T47D (cell line): ENCODE measurements at places on chromosomes 13 and 19.

GRCh38 chr13:114097893-114098688 lies 34.3 kb downstream of the RASA3 start:
- no peak for DNase-seq

- DNase-seq = no peak
These were observed 64.8 kb downstream of the DCT start for GRCh38 chr13:94414708-94415107.

- DNase-seq = no peak
These were observed 1.9 kb downstream of the TBC1D17 start for GRCh38 chr19:49879243-49879963.

GRCh38 chr13:20149762-20150161 lies 11.1 kb downstream of the GJA3 start:
- no peak for DNase-seq

- DNase-seq = no peak
These were observed 21.9 kb upstream of the SLC35E1 start for GRCh38 chr19:16594131-16594586.

DNA sequence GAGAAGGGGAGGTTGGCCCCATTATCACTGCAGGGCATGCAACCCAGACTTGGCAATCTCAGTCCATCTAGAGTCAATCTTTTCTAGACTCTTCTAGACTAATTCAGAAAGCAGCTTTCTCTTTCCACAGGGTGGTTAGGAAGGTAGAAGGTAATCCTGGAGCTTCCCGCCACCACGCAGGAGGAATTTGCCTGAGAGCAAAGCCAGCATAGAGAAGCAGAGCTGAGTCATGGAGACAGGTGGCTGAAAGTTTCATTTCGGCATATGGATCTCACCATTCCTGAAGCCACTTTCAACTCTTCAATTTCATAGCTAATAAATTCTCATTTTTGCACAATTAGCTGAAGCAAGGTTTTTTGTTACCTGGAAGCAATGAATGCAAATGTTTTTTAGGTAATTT lies 29.0 kb upstream of the FFAR2 start:
- no peak for DNase-seq

DNA sequence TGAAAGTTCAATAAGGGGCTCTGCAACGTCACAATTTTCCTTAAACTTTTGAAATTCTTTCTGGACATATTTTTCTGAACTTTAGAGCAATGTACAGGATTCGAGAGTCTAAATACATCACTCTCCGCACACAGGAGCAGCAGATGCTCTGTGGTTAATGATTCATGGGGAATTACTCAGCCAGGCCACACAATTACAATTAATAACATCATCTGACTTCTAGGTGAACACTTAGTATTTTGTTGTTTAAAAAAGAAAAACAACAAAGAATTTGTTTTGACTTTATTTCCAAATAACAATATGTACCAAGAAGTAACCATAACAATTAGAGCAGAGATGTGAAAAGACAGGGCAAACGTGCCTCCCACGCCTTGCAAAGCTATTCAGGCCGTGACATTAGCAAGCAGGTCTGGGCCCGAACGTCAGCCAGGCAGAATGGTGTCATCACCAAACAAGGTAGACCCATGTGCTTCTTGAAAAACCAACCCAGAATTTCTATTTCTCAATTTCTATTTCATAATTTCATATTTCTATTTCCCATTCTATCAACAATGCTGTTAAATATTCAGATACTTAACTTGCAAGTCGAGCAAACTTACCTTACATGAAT lies 236.3 kb downstream of the COL4A1 start:
- DNase-seq = no peak

DNA sequence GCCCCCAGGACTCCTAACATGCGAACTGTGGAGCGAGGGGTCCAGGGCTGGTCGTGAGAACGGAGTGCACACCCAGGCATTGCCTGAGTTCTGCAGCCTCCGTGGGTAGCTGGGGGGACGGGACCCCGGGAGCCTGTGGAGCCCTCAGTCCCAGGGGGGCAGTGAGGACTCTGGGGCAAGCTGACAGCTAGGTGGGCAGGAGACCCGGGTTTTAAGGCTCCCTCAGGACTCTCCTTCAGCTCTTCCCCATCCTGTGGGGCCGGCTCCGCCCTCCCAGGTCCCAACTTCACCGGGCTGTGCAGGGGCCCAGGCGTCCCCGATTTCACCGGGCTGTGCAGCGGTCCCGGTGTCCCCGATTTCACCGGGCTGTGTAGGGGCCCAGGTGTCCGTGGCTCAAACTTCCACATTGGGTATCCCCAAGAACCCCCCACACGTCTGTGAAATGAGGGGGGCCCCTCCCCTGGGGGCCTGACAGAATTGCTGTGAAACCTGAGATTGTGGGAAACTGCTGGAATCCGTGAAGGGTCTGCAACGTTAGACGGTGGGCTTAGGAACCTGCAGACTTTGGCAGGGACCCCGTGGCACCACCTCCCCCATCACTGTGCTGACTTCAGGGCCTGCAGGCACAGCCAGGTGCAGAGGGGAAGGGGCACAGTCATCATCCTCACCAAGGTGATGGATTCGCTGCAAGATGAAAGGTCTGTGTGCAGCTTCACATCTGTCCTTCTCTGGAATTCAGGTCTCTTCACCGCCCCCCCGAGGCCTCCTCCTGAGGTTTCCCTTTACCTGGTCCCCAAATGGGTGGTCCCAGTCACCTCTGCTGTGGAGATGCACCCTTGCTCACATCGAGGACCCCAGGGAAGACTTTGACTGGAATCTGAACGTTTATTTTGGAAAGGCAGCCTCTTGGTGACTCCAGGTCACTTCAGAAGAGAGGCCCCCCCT lies 73.2 kb upstream of the MCF2L start:
- DNase-seq = no peak

- no peak for DNase-seq
These were observed 1559.2 kb downstream of the SLITRK1 start for GRCh38 chr13:82323101-82323500.

DNA sequence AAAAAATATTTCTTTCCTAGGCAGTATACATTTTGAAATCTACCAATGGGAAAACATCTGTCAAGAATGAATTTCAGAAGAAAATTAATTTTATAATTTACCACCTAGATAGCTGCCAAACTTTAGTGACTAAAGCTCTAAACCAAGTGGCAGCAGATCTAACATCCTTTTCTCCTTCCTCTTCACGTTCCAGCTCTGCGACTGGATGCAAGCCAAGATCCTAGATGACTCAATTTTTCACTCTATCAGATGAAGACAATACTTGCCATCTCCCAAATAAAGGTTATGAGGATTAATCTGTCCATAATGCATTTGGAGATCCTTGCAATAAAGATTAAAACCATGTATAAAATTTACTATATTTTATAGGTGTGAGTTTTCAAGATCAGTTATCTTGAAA lies 66.7 kb upstream of the MIR17HG start:
- no peak for DNase-seq

DNA sequence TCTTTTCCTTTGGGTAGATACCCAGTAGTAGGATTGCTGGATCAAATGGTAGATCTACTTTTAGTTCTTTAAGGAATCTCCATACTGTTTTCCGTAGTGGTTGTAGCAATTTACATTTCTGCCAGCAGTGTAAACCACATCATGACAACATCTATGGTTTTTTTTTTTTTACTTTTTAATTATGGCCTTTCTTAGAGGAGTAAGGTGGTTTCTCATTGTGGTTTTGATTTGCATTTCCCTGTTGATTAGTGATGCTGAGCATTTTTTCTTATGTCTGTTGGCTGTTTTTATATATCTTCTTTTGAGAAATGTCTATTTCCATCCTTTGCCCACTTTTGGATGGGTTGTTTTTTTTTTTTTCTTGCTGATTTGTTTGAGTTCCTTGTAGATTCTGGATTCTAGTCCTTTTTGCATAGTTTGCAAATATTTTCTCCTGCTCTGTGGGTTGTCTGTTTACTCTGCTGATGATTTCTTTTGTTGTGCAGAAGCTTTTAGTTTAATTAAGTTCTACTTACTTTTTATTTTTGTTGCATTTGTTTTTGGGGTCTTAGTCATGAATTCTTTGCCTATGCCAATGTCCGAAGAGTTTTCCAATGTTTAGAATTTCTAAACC lies 38.8 kb downstream of the TDRD3 start:
- DNase-seq = no peak

DNA sequence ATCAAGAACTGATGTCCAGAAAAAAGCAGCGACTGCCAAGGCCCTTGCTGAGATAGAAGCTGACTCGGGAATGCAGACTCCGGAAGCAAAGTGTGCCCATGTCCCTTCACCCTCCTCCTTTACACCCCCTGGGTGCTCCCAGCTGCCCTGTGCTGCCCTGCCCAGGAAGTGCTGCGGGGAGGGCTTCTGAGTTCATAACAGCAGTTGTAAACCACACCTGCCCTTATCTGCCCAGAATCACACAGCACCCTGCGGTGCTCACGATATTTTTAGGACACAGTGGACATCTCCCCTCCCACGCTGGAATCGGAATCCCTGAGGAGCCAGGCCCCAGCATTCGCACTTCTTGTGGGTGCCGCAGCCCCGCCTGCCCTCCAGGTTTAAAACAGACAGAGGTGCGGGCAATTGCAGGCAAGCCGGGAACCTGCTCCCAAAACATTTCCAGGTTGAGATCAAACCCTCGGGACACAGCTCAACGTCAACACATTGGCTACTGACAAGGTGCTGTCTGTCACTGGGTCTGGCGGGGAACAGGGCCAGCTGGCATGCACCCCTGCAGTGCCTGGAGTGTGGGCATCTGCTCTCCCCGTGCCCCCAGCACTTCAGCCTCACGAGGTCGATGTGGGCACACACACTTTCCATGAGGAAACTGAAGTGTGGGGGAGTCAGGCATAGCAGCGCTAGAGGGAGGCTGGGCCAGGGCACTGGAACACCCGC lies 36.8 kb downstream of the RAB20 start:
- DNase-seq = peak; percentile 78

DNA sequence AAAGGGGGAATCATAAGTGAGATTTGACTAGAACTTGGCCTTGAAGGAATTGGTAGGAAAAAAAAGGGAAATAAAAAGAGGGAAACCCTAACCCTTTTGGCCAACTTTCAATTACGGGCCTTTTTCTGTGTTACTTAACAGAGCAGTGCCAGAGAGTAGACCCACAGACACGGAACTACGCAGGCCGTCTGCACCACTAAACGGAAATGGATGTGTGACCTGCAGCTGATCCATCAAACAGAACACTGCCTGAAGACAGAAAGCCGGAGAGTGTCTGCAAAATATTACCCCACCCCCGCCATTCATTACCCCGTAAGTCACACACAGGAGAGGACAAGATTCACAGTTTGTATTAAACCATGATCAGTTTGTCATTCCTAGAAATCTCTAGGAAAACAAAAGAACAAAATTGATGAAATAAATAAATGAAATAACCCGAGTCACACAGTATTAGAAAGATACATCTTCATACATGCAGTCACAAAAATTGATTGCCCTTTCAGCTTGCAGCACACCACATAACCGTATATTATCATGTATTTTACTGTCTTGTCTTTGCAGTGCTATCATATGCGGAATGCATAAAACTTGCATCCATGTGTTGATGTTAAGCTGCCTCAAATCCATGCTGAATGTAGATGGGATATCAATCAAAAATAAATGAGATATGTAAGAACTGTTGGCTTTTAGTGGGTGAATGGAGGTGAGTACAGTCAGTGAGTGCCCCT lies 424.7 kb downstream of the IRS2 start:
- no peak for DNase-seq

DNA sequence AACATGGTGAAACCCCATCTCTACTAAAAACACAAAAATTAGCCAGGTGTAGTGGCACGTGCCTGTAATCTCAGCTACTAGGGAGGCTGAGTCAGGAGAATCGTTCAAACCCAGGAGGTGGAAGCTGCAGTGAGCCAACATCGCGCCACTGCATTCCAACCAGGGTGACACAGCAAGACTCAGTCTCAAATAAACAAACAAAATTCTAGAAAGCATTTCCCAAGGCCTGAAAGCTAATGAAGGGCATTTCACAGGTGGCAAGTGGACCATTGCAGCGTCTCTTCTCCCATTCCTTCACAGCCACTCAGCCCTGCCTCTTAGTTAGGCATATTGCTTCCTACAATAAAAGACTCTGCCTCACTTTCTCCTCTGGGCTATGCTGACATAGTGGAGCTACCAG lies 13.5 kb upstream of the RXFP2 start:
- no peak for DNase-seq

GRCh38 chr13:61013796-61014195 lies 401.9 kb downstream of the PCDH20 start:
- DNase-seq = no peak

- no peak for DNase-seq
These were observed 73.0 kb downstream of the RASA3 start for GRCh38 chr13:114059428-114059827.

DNA sequence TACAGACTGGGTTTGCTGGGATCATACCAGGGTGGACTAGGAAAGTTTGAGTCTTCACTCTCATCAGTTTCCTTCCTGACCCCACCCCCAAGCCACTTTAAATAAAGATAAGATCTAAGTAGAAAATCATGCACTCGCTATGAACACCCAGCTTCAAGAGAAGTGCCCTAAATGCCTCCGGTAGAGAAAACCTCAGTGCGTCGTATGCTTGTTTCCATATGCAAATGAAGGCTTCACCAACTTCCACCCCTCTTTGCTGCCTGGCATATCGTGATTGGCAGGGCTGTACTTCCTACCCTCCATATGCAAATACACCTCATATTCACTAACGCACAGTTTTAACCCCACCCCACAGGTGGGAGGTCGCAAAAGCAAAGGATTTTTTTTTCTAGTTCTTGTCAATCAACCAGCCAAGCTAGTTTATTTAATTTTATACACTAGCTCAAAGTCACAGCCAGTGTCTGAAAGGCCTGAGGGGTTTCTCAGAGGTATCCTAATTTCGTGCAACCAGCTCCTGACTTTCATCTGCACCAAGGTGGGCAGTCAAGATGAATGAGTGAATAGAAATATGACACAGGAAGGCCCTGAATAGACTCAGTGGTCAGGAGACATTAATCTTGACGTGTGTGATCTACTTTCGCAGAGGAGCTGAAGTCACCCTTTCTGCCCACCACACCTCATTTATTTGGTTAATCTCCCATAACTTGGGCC lies 121.1 kb upstream of the TSHZ3 start:
- no peak for DNase-seq

DNA sequence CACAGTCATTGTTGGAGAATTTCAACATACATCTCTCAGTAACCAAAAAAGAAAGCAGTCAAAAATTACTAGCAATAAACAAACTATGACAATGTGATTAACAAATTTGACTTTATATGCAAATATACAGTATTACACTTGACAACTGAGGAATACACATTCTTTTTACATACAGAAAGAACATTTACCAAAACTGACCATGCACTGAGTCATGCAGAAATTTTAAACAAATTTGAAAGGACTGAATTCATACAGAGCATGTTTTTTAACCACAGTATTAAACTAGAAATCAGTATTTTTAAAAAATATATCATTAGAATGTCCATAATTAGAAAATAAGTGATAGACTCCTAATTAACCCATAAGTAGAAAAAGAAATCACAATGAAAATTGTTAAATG lies 420.1 kb downstream of the TBC1D4 start:
- DNase-seq = no peak

- DNase-seq = no peak
These were observed 85.7 kb downstream of the SHISA2 start for GRCh38 chr13:25966086-25966485.

DNA sequence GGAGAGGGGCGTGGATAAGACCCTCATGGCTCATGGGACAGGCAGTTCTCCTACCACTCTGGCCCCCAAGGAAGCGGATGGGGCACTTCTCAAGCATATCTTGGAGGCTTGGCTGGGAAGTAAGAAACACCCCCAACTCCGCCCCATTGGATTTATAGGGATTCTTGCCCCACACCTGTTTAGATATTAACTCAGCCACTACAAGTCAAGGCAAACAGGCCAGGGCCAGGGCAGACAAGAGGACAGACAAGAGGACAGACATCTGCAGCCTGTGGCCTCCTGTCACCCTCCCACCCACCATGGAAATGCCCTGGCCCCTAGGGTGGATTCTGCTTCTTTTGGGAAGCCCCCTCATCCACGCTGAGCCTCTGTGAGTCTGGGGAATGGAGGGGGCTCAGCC lies 24.1 kb downstream of the RDH8 start:
- DNase-seq = no peak
